ENCODE measurements at places on chromosomes 3 and 15.

GRCh38 chr3:179079537-179079936 is 7.9 kb upstream of the ZMAT3 start:
- DNase-seq, result peak; percentile 49

GRCh38 chr3:52237657-52238172 is 1.2 kb downstream of the TWF2 start:
- DNase-seq, result no peak

DNA sequence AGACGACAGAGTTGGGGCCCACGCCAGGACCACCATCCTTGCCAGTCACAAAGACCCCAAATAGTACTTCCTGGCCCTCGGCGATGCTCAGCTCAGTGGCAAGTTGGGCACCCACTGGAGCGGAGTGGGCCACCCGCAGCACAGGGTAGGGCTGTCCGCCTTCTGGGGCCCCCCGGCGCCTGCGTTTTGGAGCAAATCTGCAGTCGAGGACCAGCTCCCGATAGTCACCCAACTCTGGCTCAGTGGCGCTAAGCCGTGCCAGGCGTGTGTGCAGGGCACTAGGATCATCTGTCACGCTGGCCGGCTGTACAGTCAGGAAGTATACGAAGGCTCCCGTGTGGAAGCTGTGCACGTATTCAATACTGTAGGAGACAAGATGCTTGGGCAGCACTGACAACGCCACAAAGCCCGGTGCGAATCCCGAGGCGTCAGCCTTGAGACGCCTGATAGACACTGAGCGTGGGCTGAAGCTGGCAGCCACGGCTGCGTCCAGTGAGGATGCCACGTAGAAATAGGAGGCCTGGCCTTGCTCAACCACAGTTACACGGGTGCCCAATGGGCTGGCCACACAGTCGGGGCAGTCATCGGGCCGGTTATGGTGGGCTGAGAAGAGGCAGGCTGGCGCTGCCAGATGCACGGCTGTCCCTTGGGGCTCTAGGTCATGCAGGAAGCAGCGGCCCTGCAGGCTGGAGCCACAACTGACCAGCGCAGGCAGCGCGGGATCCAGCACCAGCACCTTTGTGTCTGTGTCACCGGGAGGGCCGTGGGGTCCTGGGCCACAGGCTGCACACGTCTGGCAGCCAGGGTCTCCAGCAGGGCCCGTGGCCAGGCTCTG is 945 bp downstream of the MST1R start:
- DNase-seq, result no peak

DNA sequence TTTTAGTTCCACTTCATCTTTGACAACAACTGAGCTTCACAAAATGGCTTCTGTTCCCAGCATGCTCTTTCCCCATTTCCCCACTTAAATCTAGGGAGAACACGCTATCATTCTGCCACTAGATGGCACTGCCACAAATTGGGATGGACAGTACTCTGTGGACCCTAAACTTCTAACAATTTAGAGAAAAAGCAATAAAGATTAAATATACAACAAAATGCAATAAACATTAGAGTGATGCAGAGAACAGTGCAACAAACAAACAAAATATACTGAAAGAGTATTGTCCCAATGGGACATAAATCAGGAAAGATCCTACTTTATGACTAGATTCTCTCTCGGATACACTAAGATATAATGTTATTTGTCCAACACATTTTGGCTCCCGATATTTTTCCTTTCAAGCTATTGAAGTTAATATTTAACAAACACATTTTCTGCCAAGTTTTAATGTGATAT is 169.7 kb upstream of the TMCO5A start:
- DNase-seq, result peak; percentile 6

DNA sequence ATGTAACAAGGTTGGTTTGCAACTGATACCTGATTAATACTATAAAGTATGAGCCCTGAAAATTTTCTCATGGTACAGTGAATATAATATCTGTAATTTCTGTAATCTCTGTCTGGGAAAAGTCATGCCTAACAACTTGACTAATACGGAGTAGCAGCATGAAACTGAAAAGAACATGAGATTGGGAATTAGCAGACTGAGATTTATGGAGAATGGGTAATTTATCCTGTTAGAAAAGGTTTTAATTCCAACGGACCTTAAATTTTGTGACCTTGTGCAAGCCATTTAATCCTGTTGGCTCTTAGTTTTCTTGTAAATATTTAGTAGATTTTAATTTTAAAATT is 90.2 kb upstream of the CMC1 start:
- no peak for DNase-seq

DNA sequence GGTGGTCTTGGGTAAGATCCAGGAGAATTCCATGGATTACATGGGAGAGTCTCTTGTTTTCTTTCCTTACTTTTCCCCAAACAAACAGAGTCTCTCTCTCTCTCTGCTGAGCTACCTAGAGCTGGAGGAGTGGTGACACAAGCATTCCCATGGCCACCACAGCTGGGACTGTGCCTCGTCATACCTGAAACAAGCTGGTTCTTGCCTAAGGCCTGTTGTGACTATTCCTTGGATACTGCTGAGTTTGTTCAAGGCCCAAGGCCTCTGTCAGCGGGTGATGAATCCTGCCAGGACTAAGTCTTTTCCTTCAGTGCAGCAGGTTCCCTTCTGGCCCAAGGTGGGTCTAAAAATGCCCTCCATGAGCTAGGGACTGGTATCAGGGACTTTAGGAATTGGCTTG is 378.1 kb upstream of the ZNF385D start:
- DNase-seq, result peak; percentile 28

DNA sequence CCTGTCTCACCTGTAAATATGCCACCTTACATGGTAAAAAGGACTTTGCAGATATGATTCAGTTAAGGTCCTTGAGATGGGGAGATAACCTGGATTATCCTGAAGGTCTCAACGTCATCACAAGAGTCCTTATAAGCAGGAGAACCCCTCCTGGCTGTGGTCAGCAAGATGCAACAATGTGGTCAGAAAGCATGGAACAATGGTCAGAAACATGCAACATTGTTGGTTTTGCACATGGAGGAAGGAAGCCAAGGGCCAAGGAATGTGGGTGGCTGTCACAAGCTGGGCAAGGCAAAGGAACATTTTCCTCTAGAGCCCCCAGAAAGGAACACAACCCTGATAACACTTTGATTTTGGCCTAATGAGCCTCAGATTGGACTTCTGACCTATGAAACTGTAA is 9.4 kb upstream of the SUMF1 start:
- no peak for DNase-seq

GRCh38 chr3:162034368-162034767 is 537.8 kb downstream of the OTOL1 start:
- no peak for DNase-seq

DNA sequence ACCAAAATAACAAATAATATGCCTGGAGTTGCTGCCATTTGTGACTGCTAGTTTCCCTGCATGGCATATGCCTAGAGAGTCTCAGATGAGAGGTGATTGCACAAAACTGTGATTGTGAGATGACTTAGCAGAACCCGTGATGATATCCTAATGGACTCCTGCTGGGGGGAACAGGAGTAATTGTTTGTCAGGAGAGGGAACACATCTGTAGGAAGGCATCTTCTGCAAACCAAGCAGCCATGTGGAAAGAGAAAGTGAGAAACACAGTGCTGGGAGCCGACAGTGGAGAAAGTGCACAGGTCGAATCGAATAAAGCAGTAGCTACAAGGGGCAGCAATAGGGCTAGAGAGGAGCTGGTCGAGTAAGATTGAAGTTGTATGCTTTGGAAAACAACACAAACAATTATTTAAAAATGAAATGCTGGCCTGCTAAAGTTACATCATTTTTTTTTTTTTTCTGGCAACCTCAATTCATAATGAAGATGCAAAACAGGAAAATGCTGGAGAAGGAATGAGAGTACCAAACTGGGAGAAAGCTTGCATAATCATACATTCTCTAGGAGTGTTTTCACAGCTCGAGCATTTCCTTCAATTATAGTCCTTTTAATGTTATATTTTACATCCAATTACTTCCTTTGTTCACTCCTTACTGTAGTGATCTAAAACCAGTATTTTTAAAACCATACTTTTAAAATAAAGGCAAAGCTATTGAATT is 494.2 kb upstream of the AGTR1 start:
- DNase-seq, result no peak

- peak; percentile 28 for DNase-seq
Measured at GRCh38 chr15:55344206-55344605, 25.2 kb downstream of the PIGB start.

GRCh38 chr3:193621127-193621526 is 28.1 kb downstream of the OPA1 start:
- DNase-seq, result no peak

DNA sequence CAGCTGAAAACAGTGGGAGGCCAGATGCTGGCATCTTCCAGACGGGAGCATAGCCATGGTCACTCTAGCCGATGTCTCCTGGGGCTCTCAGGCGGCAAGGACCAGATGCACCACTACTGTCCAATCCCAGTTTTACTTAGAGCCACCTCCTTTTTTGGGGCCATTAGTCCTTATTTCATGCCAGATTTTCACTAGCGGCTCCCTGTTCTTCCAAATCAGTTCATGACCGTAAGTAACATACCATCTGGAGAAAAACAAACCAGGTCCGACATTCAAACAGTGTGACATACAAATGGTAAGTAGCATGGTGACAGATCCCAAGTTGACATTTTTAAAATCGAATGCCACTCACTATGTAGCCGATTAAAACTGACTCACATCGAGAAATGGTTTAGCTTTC is 4.1 kb upstream of the MAP6D1 start:
- DNase-seq, result no peak

Data from foreskin keratinocyte (primary cell).